ENCODE measurements at places on chromosomes 12 and 14. TPM values are rescaled to one million over a fixed set of nuclear protein-coding genes. Genes with fewer than 3 reads are reported as not detected.

DNA sequence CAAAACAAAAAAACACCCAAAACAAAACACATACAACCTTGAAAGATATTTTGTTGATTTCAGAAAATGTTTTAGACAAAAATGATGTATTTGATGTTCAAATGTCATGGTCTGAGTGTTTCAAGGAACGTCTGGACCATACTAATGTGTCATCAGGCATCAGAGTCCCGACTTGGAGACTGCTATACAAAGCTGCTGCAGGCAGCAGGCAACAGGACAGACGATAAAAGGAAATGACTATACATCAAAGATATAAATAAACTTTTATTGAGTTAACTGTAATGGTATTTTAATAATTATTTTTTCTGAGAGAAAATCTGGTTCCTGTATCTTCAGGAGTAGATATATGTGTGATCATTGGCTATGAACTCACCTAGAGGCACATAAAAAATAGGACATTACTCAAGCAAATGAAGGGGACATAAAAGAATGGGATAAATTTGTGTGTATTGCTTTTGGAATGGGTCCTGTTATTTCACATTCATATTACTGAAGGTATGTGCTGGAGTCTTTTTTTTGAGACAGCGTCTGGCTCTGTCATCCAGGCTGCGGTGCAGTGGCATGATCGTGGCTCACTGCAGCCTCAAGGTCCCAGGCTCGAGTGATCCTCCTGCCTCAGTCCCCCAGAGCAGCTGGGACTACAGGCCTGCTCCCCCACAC, 87.3 kb upstream of the HECTD1 start:
- DNase-seq = no peak

DNA sequence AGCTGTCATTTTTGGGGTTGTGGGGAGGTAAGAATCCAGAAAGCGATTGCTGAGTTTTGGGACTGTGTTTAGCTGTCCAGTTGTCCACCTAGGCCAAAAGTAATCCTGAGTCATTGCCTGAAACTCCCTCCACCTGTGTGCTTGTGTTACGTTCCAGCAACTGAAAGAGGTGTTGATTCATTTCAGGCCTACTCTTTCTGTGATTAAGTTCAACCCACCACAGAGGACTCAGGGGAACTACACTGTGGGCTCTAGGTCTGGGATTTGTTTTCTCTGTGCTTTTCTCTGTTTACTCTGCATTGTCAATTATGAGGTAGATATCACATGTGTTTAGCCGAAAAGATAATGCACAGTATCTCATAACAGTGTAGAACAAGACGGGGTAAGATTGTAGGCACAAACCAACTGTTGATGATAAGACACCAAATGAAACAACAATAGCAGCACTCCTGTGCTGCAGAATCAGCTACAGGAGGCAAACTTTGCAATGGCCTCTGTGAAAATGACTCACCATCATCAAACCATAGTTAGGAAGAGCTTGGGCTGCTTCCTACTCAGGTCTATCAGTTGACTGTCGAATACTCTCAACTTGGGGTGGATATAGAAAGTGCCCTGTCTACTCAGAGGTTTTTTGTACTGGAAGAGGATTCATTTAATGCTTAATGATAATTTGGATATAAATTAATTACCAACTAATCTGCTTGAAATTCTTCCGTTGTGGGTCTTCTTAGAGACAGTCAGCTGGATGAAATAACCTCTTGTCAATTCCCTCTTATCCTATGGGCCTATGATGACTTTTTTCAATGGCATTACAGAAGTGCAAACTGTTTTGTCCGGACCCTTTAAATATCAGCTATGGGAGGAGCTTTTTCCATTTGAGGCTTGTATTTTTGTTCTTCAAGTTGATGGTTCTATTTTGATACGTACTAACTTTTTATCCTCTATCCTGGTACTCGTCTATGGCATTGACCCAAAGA, 385.9 kb downstream of the BMP4 start:
- DNase-seq = no peak

DNA sequence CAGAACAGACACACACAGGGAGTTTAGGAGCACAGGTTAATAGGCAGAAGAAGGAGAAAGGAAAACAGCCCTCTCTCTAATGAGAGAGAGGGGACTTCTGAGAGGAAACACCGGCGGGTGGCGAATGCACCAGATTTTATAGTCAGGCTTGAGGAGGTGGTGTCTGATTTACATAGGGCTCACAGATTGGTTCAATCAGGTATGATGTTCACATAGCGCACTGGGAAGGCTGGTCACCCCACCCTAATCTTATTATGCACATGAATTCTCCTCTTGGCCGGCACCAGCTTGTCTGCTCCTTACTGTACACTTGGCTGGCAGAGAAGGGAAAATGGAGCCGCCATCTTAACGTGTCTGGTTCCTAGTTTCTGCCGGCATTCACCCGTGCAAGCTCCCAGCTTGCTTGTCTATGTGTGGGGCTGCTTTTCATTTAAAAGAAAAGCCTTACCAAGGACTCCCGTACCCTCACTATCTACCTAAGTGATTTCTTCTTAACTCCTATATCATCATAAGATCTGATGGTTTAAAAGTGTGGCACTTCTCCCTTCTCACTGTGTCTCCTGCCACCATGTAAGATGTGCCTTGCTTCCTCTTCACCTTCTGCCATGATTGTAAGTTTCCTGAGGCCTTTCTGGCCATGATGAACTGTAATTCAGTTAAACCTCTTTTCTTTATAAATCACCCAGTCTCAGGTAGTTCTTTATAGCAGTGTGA, 15.1 kb downstream of the BCAT1 start:
- no peak for DNase-seq

GRCh38 chr12:24285448-24285847, 336.0 kb upstream of the SOX5 start:
- no peak for DNase-seq

- DNase-seq = no peak
Observed at GRCh38 chr14:92582706-92583452, 69.3 kb downstream of the RIN3 start.

DNA sequence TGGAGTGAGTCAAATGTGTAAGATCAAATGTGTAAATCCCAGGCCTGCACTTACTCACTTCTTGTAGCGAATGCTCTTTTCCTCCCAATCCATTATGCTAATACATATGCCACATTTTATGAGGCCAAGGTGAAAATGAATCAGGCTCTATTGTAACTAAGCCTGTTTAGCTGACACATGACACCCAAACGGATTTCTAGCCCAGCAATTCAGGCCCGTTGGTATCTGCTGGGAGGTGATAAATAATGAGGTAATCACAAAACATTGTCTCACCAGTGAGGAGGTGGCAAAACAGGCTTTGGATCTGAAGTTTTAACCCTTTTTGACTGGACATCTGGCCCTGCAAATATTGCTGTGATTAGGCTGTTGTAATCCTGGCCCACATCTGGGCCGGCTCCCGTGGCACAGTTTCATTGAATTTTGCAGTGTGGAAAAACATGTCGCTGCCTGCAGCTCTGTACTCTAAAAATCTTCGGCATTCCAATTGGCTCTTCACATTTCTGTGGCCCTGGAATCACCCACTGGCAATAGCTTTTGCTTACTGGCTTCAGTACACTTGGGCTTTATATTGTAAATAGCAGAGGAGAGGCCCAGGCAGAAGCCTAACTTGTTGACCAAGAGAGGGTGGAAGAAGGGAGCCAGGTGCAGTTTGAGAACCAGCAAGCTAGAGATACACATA, 106.1 kb downstream of the PAX9 start:
- no peak for DNase-seq

GRCh38 chr12:16530268-16530850, 75.6 kb downstream of the LMO3 start:
- DNase-seq = no peak

GRCh38 chr12:50279501-50279900, 3.8 kb downstream of the LIMA1 start:
- DNase-seq = no peak

DNA sequence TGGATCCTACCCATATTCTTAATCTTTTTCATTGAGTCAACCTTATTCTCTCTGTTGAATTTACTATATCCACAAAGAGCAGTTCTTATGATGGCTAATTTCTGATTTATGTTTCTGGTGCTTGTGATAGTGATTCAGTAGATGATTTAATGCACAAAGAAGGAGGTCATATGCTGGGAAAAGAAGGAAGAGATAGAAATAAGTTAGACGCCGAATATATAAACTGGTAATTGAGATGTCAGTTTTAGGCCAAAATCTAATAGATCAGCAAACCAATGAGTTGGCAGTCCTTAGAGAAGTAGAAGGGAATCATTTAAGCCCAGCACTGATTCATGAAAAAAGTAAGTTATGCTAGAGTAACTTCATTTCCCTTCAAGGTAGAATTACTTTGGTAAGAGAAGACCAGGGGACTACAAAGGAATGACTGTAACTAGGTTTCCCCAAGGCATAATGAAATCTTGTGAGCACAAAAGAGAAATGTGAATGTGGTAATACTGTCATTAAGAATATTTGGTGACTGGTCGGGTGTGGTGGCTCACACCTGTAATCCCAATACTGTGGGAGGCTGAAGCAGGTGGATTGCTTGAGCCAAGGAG, 132.4 kb downstream of the TGFB3 start:
- no peak for DNase-seq

DNA sequence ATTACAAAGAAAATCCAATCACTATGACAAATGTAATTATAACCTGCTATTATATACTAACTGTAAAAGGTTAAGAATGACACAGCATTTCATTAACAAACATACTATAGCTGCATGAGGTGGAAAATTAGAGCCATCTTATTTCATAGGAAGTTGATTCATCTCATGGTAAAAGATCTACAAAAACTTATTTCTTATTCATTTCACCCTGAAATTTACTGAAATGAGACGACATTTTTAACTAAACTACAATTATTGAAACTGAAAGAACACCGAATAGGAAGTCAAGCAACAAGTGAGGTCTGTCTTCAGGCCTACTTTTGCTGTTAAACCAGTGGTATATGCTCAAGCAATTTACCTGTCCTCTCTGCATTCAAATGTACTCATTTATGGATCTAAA, 87.2 kb downstream of the CEP83 start:
- no peak for DNase-seq

DNA sequence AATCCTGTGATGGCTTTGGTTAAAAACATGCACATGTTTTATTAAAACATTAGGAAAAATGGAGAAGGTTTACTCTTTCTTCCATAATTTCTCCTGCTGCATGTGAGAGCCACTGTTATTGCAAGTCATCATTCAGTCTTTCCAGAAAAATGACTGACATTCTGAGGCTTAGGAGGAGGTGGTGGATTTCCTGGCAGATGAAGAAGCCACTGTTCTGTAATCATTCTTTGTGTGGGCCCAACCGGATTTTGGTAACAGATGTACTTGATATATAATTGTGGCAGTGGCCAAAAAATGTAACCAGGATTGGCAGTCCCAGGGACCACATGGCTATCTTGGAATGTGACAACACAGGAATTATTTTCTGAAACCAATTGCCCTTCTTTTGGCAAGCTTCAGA, 120.2 kb downstream of the DAAM1 start:
- no peak for DNase-seq

DNA sequence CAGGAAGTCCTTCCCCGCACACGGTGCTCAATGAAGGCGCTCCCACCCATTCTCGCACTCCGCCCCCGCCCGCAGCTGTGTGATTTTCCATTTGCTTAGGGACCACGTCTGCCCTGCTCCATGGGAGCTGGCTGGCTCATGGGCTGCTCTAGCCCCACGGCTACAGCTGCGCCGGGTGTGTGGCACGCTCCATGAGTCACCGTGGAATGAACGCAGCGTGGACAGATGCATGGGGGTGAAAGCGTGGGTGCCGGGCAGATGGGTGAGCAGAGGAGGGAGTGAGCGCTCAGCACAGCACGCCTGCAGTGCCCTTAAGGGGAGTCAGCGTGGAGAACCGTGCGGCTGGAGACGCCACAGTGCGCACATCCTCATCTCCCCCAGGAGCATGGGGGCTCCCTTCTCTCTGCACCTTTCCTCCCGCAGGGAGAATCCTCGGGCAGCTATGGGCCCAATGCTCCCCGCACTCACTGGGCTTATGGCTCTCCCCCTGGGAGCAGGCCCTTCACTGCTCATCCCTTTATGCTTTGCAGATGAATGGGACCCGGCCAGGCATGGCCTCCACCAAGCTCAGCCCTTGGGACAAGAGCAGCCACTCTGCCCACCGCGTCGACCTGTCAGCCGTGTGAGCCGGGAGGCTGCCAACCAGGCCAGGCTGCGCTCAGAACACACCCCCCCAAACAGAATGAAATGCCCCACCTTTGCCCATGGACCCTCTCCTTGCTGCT, 185.1 kb downstream of the ADGRD1 start:
- DNase-seq = no peak

GRCh38 chr12:119157978-119158377, 20.8 kb upstream of the HSPB8 start:
- DNase-seq = no peak

GRCh38 chr14:38065106-38065762, 142.5 kb upstream of the SSTR1 start:
- no peak for DNase-seq

GRCh38 chr12:67843257-67843656, 146.0 kb upstream of the IFNG-AS1 start:
- no peak for DNase-seq

GRCh38 chr12:42283739-42284138, 42.2 kb downstream of the ZCRB1 start:
- DNase-seq = no peak

DNA sequence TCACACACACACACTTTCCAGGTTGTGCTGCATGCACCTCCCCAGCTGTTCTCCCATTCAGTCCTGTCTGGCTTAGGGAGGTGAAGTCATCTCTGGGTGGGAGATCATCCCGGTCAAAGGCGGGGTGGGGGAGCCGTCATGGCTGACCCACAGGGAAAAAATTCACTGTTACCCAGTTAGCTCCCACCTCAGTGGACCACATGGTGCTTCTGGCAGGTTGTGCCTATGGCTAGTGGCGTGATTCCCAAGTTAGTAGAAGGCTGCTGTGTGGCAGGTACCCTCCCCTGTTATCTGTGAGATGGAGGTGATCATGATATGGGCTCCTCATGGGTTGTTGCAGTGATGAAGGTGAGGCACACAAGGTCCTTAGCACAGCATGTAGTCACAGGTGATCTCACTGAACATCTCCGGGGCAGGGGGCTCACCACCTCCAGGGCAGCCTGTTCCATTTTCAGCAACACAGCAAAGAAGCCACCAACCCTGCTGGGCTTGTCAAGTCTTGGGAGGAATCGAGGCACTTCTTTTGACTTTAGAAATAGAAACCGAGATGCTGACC, 154.9 kb upstream of the CCND2 start:
- DNase-seq = no peak

FAM216A gene
- 10.7 TPM for total RNA-seq

IL26 gene
- total RNA-seq = not detected

KICS2 gene
- 4.2 TPM for total RNA-seq

LTBP2 gene
- 251 TPM for total RNA-seq

PDE3A gene
- 9.9 TPM for total RNA-seq

ARHGEF25 gene
- 2.0 TPM for total RNA-seq

ESR2 gene
- total RNA-seq = 0.05 TPM

CPNE6 gene
- not detected for total RNA-seq

GALNT9 gene
- total RNA-seq = not detected

TCL1A gene
- not detected for total RNA-seq

Data from glomerular endothelial cell (primary cell).